ENCODE measurements at places on chromosomes 4 and X. TPM values are rescaled to one million over a fixed set of nuclear protein-coding genes. Genes with fewer than 3 reads are reported as not detected.

- DNase-seq = no peak
Observed at GRCh38 chr4:8898419-8898818, 26.8 kb upstream of the HMX1 start.

- DNase-seq = no peak
Observed at GRCh38 chr4:23333556-23333945, 556.3 kb downstream of the PPARGC1A start.

GRCh38 chr4:111641813-111642579 lies 503.3 kb upstream of the FAM241A start:
- DNase-seq = peak; percentile 98

Gene EXOC1L
- not detected for total RNA-seq

GRCh38 chr4:40550948-40551462 lies 78.7 kb downstream of the RBM47 start:
- peak; percentile 86 for DNase-seq

- peak; percentile 67 for DNase-seq
Observed at GRCh38 chr4:83644677-83645659, 109.1 kb downstream of the GPAT3 start.

DNA sequence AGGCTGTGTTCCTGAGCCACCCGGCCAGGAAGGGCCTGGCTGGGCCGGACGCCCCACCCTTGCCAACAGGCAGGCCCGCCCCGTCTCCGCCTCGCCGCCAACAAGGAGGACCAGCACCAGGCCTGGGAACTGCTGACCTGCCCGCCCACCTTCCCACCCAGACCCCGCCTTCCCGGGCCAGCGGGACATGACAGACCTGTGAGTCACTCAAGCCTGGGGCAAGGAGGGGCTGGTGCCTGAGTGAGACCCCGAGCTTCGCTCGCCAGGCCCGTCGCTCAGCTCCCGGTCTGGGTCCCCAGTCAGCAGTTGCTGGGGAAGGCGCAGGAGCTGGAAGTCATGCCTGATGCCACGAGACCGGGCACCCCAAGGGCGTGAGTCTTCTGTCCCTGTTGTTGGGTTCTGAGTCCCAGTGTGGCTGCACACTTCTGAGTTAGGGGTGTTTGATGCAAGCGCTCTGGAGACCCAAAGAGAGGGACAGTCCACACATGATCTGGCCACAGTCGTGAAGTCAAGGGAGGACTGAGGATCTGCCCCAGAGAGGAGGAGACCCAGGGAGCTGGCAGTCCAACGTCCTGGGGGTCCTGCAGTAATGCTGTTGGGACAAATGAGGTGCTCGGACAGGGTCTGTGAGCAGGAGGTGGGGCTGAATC lies at the start of gene DNASE1L1:
Gene DNASE1L1 (minus strand): TSS at position 33 of the 650 bp plus-strand sequence. CDS start 3,686 bp downstream, outside the sequence.
- DNase-seq = peak; percentile 90

DNA sequence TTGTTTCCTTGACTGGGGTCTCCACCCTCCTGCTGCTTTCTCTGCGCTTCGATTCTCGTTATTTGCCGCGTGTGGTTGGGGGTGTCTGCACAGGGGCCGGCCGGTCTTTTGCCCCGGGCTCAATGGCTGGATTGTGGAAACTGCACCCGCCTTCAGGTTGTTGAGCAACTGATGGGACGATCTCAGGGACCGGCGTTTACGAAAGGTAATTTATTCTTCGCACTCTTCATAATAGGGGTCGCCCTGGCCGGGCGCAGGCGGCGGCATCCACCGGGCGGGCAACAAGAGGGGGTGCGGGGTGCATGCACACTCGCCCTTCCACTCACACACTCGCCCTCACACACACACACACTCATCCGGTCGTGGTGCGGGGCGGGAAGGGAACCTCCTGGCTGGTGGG lies 1.4 kb downstream of the ADGRL3 start:
- no peak for DNase-seq

Gene SMIM31
- not detected for total RNA-seq

DNA sequence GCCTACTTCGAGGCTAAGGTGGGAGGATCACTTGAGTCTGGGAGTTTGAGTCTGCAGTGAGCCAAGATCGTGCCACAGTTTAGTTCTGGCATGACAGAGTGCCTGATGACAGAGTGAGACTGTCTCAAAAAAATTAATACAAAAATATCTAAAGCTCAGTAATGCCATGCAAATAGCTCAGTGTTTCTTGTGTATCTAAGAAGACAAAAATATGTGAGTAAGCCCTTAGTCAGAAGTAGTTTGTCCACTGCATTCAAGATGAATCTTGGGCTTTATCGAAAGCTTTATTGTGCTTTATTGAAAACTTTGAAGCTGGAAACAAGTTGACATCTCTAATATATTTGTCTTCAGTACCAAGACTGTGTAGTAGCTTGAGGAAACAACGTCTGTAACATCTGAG lies 115.9 kb downstream of the GPAT3 start:
- no peak for DNase-seq

DNA sequence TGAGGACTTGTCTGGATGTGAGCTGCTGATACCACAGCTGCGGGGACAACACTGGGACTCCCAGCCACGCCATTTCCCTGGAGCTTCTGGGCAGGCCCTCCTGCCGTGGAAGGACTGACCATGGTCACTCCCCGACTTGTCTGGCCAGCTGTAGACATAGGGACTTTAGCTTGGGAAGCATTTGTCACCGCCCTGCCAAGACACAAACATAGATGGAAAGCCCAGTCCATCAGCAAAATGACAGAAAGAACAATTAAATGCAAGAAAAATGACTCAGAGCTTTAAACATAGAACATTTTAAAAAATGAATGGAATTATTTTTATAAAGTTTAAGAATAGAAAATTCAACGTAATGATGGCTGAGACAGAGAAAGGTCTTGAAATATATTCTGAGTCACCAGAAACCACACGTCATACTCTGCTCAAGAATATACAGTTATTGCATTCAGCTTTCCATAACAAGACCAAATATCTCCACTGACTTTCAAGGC lies 107.6 kb upstream of the CBR4 start:
- DNase-seq = peak; percentile 36

All from fibroblast of villous mesenchyme (primary cell).